ENCODE measurements at places on chromosomes 11 and 22.

GRCh38 chr22:38834215-38834953 is 9.4 kb downstream of the NPTXR start:
- DNase-seq = no peak

DNA sequence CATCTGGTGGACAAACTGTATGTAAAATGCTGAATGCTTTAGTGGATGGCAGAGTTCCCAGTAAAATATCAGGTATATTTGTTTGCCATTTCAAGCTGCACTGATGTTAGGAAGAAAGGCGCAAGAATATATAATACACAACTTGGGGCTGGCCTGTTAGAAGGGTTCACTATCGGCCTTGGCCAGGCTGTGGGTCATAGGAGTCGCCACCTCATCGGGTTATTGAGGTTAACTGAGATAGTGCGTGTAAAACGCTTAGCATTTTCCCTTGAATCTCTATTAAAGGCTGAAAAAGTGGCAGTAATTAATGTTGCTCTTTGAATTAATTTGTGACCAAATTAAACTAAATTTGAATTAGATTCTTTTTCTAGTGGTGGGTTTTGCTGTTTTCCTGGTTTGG is 5.1 kb downstream of the FAM118A start:
- no peak for DNase-seq

DNA sequence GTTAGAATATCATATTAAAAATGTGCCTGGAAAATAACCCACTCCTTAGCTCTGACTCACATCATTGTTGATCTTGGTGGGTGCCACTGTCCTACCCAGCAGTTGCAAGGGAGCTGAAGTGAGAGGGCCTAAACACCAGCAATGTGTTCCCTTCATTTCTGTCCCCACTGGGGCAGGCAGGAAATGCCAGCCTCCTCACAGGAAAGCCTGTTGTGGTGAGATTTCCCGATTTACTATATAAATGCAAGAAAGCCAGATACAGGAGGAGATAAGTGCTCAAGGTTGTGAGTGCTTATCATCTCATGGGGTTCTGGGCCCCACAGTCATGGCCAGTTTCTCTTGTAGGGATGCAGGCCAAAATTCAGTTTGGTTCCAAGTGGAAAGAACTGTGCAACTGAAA is 15.8 kb upstream of the FLI1 start:
- no peak for DNase-seq

DNA sequence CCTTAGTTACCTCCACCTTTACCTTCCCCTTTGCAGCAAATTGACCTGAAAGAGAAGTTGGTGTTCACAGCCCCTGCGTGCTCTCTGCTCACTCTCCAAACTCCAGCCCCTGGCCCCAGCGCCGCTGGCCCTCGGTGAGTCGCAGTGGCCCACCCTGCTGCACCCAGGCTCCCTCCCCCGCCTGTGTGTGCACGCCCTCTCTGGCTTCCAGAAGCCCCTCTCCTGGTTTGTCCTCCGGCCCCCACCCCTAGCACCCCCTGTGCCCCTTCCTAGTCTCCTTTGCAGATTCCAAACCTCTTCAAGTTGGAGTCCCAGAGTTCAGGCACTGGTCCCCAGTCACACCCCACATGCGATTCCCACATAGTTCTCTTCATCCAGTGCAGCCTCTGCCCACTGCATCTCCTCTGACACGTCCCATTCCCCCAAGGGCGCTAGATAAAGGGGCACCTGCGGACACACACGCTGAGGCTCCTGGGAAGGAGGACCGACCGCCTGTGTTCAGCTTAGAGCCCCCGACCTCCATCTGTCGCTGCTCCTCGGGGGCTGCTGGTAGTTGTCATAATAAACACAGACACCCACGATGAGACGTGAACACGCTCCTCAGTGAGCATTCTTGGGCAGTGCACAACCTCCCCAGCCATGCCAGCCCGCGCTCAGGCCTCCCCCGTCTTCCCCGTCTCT is 1.5 kb upstream of the PHRF1 start:
- no peak for DNase-seq

DNA sequence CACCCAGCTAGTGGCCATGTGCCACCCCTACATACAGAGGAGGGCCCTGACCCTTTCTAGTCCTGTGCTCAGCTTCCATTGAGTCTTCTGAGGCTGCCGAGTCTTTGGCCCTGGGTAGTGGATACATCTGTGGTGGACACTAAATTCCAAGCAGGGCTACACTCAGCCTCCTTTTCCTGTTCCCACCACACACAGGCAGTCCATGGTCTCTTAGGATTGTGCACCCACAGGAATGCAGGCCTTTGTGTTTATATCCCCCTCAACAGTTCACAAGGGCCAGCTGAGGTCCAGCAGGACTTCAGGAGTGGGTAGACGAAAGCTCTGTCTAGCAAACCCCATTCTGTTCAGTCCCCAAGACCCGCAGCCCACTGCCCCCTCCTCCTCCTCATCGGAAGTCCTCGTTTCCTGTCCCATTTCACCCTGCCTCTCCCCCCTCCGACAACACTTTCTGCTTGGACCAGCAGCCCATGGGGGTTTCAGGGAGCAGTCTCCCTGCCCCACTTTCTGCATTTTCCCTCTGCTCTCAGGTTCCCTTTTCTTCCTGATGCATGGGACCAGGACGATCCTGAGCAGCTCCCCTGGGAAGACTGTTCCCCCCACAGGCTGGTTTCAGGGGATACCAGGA is 91.8 kb downstream of the SWAP70 start:
- no peak for DNase-seq
